Stimulated activated CD4-positive, alpha-beta T cell treated with anti-CD3 and anti-CD28 coated beads, Interleukin-2, amount 100 ng/mL, for 4 hours (primary cell): ENCODE measurements at places on chromosomes 7 and 10.

DNA sequence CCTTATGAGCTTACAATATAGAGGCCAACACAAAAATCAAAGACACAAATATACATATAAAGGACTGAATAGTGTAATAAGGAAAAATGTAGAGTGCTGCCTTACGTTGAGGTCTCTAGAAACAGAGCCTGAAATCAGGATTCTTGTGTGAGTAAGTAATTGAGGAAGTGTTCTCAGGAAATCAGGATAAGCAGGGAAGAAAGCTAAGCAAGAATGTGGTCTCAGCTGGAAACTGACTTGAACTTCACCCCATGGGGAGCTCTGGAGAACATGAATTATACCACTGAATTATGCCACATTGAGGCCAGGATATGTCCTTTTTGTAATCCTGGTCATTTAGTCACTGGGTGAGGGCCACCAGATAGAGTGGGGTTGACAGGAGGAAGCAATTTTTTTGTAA, 191.9 kb downstream of the ETV1 start:
- DNase-seq, result no peak

DNA sequence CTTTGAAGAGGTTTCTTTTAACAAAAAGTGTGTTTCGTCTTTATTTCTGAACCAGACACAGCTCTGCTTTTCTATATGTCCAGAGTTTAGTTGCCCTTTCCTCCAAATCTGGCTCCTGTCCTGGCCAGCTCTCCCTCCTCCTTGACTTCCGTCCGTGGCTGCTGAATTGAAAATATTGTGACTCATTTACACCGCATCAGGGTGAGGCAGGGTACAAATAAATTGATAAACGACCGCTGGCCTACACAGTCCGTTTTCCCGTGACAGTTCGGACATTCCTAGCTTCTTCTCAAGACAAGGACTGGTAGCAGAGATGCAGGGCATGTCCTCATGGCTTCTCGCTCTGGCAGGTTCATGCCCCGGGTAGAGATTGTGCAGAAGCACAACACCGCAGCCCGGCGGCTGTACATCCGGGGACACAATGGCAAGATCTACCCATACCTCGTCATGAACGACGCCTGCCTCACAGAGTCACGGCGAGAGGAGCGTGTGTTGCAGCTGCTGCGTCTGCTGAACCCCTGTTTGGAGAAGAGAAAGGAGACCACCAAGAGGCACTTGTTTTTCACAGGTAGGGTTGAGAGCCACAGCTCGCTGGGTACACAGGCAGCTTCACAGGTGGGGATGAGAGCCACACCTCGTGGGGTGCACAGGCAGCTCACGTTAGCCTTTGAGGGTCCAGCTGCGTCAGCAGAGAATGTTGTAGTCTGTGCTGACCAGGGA, 126.6 kb downstream of the TRRAP start:
- DNase-seq, result no peak

- DNase-seq, result no peak
Measured at GRCh38 chr10:5679606-5680005, 5.0 kb upstream of the TASOR2 start.

DNA sequence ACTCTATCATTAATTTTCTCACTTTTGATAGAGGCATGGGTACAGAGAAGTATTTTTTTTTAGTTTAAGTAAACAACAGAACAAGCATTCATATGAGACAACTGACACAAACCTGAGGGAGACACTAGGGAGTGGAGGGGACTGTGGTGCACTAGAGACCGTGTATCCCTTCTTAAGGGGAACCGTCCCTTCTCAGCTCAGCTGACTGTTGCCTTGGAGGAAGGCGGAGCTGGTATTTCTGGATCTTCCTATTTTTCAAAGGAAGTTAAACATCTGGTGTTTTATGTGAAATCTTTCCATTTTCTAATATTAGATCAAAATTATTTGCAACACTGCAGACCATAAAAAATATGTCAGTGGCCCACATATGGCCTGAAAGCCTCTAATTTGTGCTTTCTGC, 113.6 kb upstream of the MACROH2A2 start:
- no peak for DNase-seq

DNA sequence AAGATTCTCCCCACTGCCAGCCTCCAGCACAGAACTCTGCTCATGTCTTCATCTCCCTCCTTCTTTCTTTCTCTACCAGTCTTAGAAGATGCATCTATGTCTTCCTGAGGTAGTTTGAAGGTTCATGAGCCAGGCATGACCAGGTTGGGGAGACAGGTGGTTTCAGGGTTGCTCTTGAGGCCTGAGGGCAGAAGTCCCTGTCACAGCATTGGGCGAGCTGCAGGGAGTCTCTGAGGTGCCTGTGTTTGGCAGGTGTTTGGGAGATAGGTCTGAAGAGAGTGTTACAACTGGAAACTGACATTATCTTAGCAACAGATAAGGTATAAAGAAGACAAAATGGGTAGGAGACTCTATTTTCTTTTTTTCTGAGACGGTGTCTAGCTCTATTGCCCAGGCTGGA, 18.7 kb downstream of the PRSS2 start:
- no peak for DNase-seq
